A172 (cell line): ENCODE measurements at places on chromosomes 12 and 14. TPM values are rescaled to one million over a fixed set of nuclear protein-coding genes. Genes with fewer than 3 reads are reported as not detected.

IL22 gene
- total RNA-seq: not detected in 2 replicates

MTERF2 gene
- 10.2 and 13.6 TPM in 2 replicates for total RNA-seq

PLEKHH1 gene
- 1.3 and 5.0 TPM in 2 replicates for total RNA-seq

DNA sequence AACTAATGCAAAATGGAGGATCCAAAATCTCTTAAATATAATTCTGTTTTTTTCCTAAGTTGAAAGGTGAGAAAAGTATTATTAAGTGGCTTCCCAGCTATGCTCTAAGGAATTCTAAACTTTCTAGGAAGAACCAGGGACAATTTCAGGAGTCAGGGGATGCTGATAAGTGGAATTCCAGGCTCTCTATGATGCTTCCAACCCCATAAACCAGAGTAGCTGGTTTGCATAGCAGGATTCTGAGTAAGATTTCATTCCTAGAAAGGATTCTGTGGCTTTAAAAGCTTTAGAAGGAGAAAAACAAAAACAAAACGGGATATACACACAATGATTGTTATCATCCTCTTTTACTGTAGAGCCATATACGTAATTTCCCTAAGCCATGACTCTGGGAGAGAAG is 93.9 kb downstream of the SLC16A7 start:
- no peak for DNase-seq

DNA sequence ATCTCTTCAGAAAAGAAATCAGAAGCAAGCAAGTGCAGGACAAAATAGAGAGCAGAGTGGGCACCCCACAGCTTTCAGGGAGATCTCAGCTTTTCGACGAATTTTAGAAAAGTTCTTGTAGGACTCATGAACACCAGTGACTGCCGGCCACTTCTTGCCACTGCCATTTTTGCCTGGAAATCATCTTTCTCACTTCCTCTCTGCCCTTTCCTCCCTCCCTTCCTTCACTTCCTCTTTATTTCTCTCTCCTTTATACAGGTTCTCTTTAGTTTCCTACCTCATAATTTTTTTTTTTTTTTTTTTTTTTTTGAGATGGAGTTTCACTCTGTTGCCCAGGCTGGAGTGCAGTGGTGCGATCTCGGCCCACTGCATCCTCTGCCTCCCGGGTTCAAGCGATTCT is 185.6 kb downstream of the APAF1 start:
- no peak for DNase-seq

- no peak for DNase-seq
Measured at GRCh38 chr12:94841177-94841576, 162.3 kb downstream of the NDUFA12 start.
